GM12878 (cell line): ENCODE measurements at places on chromosomes 2 and 18. TPM values are rescaled to one million over a fixed set of nuclear protein-coding genes. Genes with fewer than 3 reads are reported as not detected.

Gene DES
- total RNA-seq: 0.66 and 0.80 TPM in 2 replicates

Gene PRSS56
- total RNA-seq: not detected in 2 replicates

Gene PGAP1
- total RNA-seq: 4.4 and 4.7 TPM in 2 replicates

Gene IHH
- total RNA-seq: not detected in 2 replicates

Gene DYTN
- total RNA-seq: not detected in 2 replicates

Gene IL18RAP
- 0.54 and 1.4 TPM in 2 replicates for total RNA-seq

Gene PEX13
- total RNA-seq: 17.1 and 18.7 TPM in 2 replicates

Gene TFCP2L1
- 0.21 TPM in 2 replicates for total RNA-seq

Gene CCDC85A
- total RNA-seq: not detected in 2 replicates

Gene KIF3C
- total RNA-seq: 0.62 and 0.88 TPM in 2 replicates

Gene MDH1B
- total RNA-seq: 1.0 TPM in 2 replicates

Gene VWC2L
- total RNA-seq: not detected in 2 replicates

Gene INO80C
- total RNA-seq: 29.3 and 30.7 TPM in 2 replicates

Gene SCN9A
- 0.08 TPM in 2 replicates for total RNA-seq

Gene PKDCC
- total RNA-seq: 4.3 TPM in 2 replicates

Gene RIT2
- total RNA-seq: not detected in 2 replicates

Gene TUBA4B
- not detected in 2 replicates for total RNA-seq

Gene KLHL41
- total RNA-seq: 0.10 and 0.77 TPM in 2 replicates

Gene CDH19
- total RNA-seq: not detected in 2 replicates

Gene METTL8
- total RNA-seq: 49.3 and 49.8 TPM in 2 replicates

Gene CASP10
- 11.2 and 12.4 TPM in 2 replicates for total RNA-seq
